ENCODE measurements at places on chromosomes 5 and 9.

GRCh38 chr5:157108976-157109375 lies at the start of gene HAVCR2:
TSS of gene HAVCR2 (minus strand) at chr5:157109044. CDS start at chr5:157108983, 61 bp downstream.
- DNase-seq, result no peak

GRCh38 chr5:33936004-33936380 lies 194 bp upstream of the RXFP3 start:
- peak; percentile 13 for DNase-seq

GRCh38 chr9:134851020-134851419 lies 29.6 kb upstream of the FCN2 start:
- no peak for DNase-seq

GRCh38 chr9:16484180-16484579 lies 386.3 kb downstream of the BNC2 start:
- DNase-seq, result no peak

- DNase-seq, result no peak
Measured at GRCh38 chr5:154373729-154374179, 72.0 kb upstream of the SAP30L start.

GRCh38 chr9:38389313-38389712 lies 3.2 kb upstream of the ALDH1B1 start:
- no peak for DNase-seq
